ENCODE measurements at places on chromosomes 13 and 19. TPM values are rescaled to one million over a fixed set of nuclear protein-coding genes. Genes with fewer than 3 reads are reported as not detected.

DNA sequence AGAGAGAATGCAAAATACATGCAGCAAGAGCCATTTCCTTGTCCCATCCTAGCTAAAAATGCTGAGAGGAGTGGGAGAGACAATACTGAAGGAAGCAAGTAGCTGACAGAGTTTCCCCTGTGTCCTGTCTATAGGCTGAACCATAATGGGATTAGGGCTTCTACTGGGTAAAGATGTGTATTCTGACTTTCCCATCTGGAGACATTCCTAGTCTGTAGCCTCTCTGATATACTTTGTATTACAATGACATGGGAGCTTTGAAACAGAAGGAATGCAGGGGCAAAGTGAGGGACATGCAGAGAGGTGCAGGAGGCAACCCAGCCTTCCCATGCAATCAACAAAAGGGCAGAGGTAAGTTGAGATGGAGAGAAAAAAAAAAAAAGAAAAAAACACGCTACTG, 10.5 kb upstream of the GPC6 start:
- no peaks in the 10 kb centered on the region for H3K36me3 ChIP-seq
- DNase-seq, result no peak
- H3K4me1 ChIP-seq, result no peaks in the 10 kb centered on the region
- H3K27ac ChIP-seq, result no peak overlapping the region

DNA sequence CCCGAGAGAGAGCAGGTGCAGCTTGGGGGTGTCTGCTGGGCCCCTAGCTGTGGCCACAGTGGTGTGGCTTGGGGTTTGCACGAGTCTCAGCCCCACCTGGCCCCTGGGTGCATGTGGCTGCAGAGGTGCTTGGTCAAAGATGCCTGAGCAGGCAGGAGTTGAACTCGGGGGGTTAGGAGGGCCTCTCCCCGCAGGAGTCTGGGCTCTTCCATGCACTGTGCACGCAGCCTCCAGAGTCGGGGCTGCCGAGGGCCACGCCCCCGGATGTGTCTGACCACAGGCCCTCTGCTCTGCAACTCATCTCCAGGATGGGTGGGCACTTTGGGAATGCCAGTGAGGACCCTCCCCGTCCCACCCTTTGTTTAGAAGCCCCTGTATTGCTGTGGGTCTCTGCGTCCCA, 91.5 kb upstream of the MCF2L start:
- no peak for DNase-seq
- H3K36me3 ChIP-seq, result peaks cover 18% of the 10 kb centered on the region
- H3K27me3 ChIP-seq, result no peaks in the 10 kb centered on the region
- no peak overlapping the region for H3K27ac ChIP-seq
- no peak overlapping the region for H3K4me3 ChIP-seq

- H3K36me3 ChIP-seq, result peaks cover 19% of the 10 kb centered on the region
- no peaks in the 10 kb centered on the region for H3K27me3 ChIP-seq
- no peak for DNase-seq
Measured at GRCh38 chr13:73779881-73780280, 354.3 kb downstream of the KLF12 start.

DNA sequence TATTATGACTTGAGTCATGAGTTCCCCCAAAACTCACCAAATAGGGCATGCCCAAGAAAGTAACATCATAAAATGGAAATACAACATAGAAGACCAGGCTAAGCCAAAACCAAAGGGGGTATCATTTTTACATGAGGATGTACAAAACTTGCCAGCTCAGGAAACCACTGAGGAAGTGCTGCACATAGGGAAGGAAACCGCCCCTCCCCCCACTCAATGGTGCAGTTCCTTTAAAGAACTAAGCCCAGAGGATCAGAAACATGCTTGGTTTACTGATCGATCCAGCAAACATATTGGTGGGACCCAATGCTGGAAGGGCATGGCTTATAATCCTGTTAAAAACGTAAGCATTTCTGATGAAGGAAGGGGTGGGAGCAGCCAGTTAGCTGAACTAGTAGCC, 4.2 kb upstream of the ZNF486 start:
- H3K36me3 ChIP-seq, result no peaks in the 10 kb centered on the region
- H3K27ac ChIP-seq, result no peak overlapping the region
- no peak overlapping the region for H3K4me3 ChIP-seq
- peaks cover 10% of the 10 kb centered on the region for H3K4me1 ChIP-seq
- no peaks in the 10 kb centered on the region for H3K27me3 ChIP-seq

GRCh38 chr19:49692147-49692506, 1.2 kb downstream of the CPT1C start:
- H3K36me3 ChIP-seq, result peaks cover 3% of the 10 kb centered on the region
- peaks cover 26% of the 10 kb centered on the region for H3K27me3 ChIP-seq
- DNase-seq, result no peak
- H3K4me3 ChIP-seq, result no peak overlapping the region
- peaks cover 27% of the 10 kb centered on the region for H3K4me1 ChIP-seq

IGSF23 gene
- not detected for total RNA-seq

ZNF793 gene
- total RNA-seq, result 4.3 TPM

DNA sequence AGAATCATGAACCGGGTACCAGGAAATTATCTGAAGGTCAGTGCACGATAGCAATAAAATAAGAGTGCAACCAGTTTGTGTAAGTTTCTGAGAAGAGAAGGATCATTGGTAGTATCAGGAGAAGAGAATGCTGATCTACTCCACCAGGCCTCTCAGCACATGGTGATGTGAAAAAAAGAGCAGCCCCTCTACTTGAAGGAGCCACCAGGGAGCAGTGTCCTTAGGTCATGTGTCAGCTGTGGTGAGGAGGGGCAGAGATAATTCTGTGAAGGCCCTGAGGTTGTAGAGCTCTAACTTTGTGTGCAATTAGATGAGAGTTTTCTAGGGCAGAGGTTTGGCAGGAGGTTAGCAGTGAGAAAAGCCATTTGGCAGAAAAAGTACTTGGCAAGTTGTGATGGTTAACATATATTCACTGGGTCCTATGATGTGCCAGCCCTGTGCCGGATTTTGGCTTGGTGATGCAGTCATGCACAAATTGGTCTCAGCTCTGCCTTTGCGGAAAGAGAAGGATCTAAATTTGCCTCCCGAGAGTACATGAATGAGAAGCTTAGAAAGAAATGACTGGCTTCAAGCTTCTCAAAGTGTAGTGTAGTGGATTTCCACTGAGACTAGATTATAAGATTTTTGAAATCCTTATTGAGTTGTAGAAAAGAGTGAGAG, 19.2 kb upstream of the ZC3H13 start:
- DNase-seq, result peak; percentile 32
- no peak overlapping the region for H3K27ac ChIP-seq
- H3K4me1 ChIP-seq, result no peaks in the 10 kb centered on the region

- H3K4me3 ChIP-seq, result no peak overlapping the region
- H3K36me3 ChIP-seq, result no peaks in the 10 kb centered on the region
- DNase-seq, result no peak
- no peaks in the 10 kb centered on the region for H3K4me1 ChIP-seq
- peaks cover 2% of the 10 kb centered on the region for H3K27me3 ChIP-seq
Measured at GRCh38 chr13:25165663-25166062, 6.4 kb downstream of the AMER2 start.

GRCh38 chr19:18232540-18233223, 6.4 kb upstream of the PDE4C start:
- no peak overlapping the region for H3K4me3 ChIP-seq
- H3K36me3 ChIP-seq, result no peaks in the 10 kb centered on the region
- H3K27me3 ChIP-seq, result peaks cover 20% of the 10 kb centered on the region
- DNase-seq, result no peak
- peaks cover 6% of the 10 kb centered on the region for H3K4me1 ChIP-seq

DNA sequence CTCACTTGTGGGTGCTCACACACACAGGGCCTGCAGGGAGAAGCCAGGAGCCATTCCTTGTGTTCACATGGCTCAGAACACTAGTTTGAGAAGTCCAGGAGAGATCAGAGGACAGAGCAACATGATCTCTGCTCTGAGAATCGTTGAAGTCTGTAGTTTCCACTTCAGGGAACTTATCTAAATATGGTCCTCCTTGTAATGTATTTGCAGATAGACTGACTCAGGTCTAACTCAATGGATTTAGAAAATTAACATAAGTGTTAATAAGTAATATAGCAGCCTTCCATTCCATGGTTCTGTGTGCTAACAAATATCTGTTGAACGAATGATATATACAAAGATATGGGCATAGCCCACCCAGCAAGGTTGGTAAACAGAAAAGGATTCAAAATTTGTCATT, 119.8 kb upstream of the STARD13 start:
- H3K27me3 ChIP-seq, result no peaks in the 10 kb centered on the region
- H3K4me3 ChIP-seq, result no peak overlapping the region
- H3K27ac ChIP-seq, result no peak overlapping the region
- H3K4me1 ChIP-seq, result no peaks in the 10 kb centered on the region
- no peaks in the 10 kb centered on the region for H3K36me3 ChIP-seq

GJB2 gene
- total RNA-seq, result not detected

RGCC gene
- total RNA-seq, result 61.7 TPM

GRCh38 chr19:18167011-18167410, 6.6 kb upstream of the IFI30 start:
- no peak overlapping the region for H3K4me3 ChIP-seq
- no peak overlapping the region for H3K27ac ChIP-seq
- H3K4me1 ChIP-seq, result peaks cover 39% of the 10 kb centered on the region

DNA sequence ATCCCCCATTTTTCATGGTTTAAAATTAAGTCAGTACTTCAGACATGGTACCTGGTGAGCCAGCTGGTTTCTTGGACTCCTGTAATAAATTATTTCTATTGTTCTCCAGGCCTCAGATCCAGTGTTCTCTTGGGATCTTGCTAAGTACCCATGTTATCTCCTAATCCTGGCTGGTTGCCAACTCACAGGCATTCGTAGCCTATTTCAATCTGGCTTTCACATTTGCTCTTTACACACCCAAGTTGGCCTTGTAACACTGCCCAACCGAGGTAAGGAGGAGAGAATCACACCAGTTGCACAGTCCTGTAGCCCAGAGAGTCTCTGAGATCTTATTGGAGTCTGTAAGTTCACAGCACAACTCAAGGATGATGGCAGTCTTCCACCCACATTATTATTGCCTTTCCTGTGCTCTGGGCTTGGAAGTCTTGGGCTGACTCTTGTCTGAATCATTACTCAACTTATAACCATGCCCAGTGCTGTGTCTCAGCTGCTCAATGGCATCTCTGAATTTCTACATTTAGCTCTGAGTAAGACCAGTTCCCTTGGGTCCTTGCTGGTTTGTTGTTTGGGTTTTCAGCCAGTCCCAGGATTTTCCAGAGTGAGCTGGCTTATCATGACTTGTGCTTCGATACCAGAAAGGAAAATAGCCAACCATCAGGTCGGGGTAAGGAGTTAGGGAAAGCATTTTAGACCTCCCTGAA, 76.6 kb upstream of the KLF12 start:
- H3K27ac ChIP-seq, result no peak overlapping the region
- no peak overlapping the region for H3K4me3 ChIP-seq
- H3K36me3 ChIP-seq, result no peaks in the 10 kb centered on the region
- H3K4me1 ChIP-seq, result no peaks in the 10 kb centered on the region
- H3K27me3 ChIP-seq, result no peaks in the 10 kb centered on the region

- H3K36me3 ChIP-seq, result no peaks in the 10 kb centered on the region
- no peak overlapping the region for H3K4me3 ChIP-seq
- peaks cover 23% of the 10 kb centered on the region for H3K4me1 ChIP-seq
Measured at GRCh38 chr13:109776575-109776974, 9.8 kb downstream of the IRS2 start.

DNA sequence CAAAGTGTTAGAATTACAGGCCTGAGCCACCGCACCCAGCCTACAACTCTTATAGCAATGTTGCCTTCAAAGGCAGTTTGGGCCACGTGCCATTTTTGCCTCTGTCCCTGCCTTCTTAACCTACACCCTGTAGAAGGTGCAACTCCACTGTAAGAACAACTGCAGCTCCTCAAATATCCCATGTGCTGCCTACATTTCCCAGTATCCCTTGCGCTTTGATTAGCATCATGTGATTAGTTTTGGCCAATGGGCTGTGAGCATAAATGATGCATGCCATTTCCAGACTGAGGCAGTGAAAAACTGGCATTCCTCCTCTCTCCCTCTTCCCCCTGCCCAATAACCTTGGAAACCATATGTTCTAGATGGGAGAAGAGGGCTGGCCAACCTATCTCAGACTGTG, 75.2 kb upstream of the MRI1 start:
- H3K4me1 ChIP-seq, result no peaks in the 10 kb centered on the region
- DNase-seq, result no peak
- H3K27me3 ChIP-seq, result no peaks in the 10 kb centered on the region
- H3K36me3 ChIP-seq, result no peaks in the 10 kb centered on the region
- no peak overlapping the region for H3K27ac ChIP-seq
- no peak overlapping the region for H3K4me3 ChIP-seq

IGFL2 gene
- total RNA-seq, result not detected

DNA sequence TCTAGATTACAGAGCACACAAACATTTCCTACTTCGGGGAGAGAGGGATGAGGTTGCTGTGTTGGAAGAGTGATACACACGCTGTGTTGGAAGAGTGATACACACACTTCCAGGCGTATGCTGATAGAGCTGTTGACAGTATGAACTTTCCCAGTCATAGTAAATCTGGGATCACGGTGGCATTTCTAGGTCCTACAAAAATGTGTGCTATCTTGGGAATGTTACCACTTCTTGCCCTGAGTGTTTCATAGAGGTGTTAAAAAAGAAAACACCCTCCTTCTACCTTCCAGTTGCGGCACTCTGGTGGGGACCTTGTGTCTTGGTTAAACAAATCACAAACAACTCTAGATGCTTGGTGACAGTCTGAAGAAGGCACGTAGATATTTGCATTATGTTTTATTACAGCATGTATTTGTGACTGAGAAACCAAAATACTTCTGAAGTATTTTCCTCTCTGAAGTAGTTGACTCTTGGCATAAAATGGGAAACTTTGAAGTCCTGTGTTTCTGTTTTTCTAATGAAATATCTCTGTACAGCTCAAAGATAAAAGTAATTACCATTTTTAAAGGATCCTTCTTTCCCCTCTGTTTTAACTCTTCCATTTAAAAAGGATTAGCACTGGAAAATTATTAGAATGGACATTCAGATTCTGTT, 52.5 kb downstream of the ARHGAP35 start:
- H3K36me3 ChIP-seq, result peaks cover under 1% of the 10 kb centered on the region
- no peaks in the 10 kb centered on the region for H3K27me3 ChIP-seq
- no peak for DNase-seq
- no peak overlapping the region for H3K4me3 ChIP-seq
- peaks cover 11% of the 10 kb centered on the region for H3K4me1 ChIP-seq

DNA sequence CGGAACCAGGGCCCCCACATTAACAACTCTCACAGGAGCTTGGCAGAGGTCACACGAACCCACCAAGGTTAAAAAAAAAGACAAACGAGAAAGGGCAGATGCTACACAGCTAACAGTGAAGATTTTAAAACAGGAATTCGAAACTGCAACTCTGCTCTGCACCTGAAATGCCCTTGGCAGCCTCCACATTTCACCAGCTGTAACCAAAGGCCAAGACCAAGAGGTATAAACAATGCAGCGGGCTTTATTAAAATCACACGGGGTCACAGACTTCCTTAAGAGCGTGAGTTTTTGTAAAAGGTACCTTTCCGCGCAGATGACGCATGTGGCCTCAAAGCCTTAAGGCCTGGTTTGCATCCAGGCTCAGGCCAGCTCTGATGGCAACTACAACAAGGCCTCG, 88.2 kb downstream of the STK24 start:
- no peak for DNase-seq
- no peak overlapping the region for H3K4me3 ChIP-seq
- no peak overlapping the region for H3K27ac ChIP-seq
- H3K4me1 ChIP-seq, result peaks cover 33% of the 10 kb centered on the region
- H3K27me3 ChIP-seq, result no peaks in the 10 kb centered on the region
- no peaks in the 10 kb centered on the region for H3K36me3 ChIP-seq
